ENCODE measurements at places on chromosomes 2 and 18.

GRCh38 chr18:10195529-10195928 is 258.9 kb upstream of the APCDD1 start:
- no peak for DNase-seq
- H3K27ac ChIP-seq, result no peak overlapping the region
- no peaks in the 10 kb centered on the region for H3K27me3 ChIP-seq
- H3K4me3 ChIP-seq, result no peak overlapping the region
- H3K4me1 ChIP-seq, result no peaks in the 10 kb centered on the region

DNA sequence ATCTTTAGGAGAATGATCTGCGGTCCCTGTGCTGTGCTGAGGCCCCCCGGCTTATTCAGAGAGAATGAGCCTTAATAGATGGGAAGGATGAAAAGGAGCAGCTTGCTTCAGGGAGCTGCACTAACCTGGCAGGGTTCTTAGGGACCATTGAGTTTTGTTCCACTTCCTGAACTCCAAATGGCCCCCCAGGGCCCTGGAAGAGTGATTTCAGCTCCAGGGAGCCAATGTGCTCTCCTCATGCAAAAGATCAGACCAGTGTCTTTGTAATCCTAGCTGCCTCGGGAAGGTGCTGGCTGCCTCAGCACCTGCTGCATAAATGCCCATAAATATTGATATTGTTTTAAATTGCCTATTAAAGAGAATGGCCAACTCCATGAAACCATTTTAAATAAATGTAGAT is 210.2 kb downstream of the NCK2 start:
- H3K36me3 ChIP-seq, result no peaks in the 10 kb centered on the region
- H3K4me1 ChIP-seq, result peaks cover 36% of the 10 kb centered on the region
- no peak overlapping the region for H3K27ac ChIP-seq
- no peaks in the 10 kb centered on the region for H3K27me3 ChIP-seq

- no peak overlapping the region for H3K4me3 ChIP-seq
- no peak overlapping the region for H3K27ac ChIP-seq
- no peaks in the 10 kb centered on the region for H3K27me3 ChIP-seq
- no peaks in the 10 kb centered on the region for H3K4me1 ChIP-seq
- H3K36me3 ChIP-seq, result no peaks in the 10 kb centered on the region
- DNase-seq, result no peak
These were observed 18.9 kb upstream of the ELOA2 start for GRCh38 chr18:47054369-47054768.

- H3K36me3 ChIP-seq, result no peaks in the 10 kb centered on the region
- H3K27me3 ChIP-seq, result no peaks in the 10 kb centered on the region
- no peak for DNase-seq
- no peak overlapping the region for H3K27ac ChIP-seq
These were observed 68.5 kb upstream of the ST3GAL5 start for GRCh38 chr2:85957256-85957655.

DNA sequence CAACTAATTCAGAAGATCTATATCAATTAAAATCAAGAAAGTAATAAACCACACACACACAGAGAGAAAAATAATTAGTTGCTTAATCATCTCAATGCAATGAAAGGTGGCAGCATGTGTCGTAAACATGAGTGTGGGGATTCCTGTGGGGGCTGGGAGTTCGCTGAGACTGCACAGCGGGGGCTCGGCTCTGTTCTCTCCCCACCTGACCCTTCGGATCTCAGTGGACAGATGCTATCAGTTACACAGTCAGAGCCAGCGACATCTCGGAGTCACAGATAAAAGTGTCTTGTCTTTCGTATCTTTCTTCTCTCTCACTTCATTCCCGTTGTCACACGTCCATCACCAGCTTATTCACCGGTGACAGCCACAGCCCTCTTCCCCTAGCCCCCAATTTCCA is 37.1 kb downstream of the COLEC12 start:
- H3K36me3 ChIP-seq, result no peaks in the 10 kb centered on the region
- DNase-seq, result no peak
- H3K4me1 ChIP-seq, result peaks cover under 1% of the 10 kb centered on the region
- H3K27me3 ChIP-seq, result no peaks in the 10 kb centered on the region

- H3K4me1 ChIP-seq, result peaks cover 4% of the 10 kb centered on the region
- no peak for DNase-seq
- H3K4me3 ChIP-seq, result no peak overlapping the region
- H3K36me3 ChIP-seq, result no peaks in the 10 kb centered on the region
These were observed 290.2 kb downstream of the LPIN1 start for GRCh38 chr2:12036640-12036983.

DNA sequence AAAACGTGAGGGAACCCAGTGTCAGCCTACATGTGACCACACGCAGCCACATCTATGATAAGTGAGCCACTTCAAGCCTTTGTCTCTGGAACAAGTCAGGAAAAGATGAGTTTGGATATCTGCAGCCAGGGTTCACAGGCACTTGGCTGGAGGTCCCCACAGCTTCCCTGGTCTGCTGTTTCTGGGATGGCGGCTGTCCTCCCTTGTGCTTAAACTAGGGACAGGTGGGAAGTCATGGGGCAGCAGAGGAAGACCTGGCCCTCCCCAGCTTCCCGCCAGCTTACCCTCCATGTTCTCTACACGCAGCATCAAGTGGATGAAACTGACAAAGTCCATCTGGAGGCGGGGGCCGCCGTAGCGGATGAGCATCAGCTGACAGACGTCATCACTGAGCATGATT is 38.5 kb upstream of the GALNT14 start:
- no peaks in the 10 kb centered on the region for H3K36me3 ChIP-seq
- DNase-seq, result no peak
- no peak overlapping the region for H3K27ac ChIP-seq
- H3K27me3 ChIP-seq, result no peaks in the 10 kb centered on the region
- H3K4me1 ChIP-seq, result no peaks in the 10 kb centered on the region
- H3K4me3 ChIP-seq, result no peak overlapping the region

DNA sequence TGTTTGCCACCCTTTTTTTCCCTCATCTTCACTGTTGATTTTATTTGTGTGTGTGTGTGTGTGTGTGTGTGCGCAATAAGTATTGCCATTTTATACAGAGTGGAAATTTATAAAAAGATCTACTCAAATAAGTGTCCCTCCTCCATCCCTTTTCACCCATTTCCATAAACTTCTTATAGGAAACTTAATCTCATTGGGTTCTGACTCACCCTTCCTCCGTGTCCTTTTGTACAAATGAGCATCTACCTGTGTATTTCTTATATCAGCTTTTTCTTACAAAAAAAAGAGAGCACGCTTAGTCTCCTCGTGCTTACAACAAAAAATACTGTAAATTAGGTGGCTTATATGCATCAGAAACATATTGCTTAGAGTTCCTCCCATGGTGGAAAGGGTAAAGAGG is 711.2 kb upstream of the CDH7 start:
- H3K4me3 ChIP-seq, result no peak overlapping the region
- H3K27me3 ChIP-seq, result no peaks in the 10 kb centered on the region
- DNase-seq, result no peak

GRCh38 chr18:26183395-26184112 is 42.7 kb upstream of the TAF4B start:
- H3K36me3 ChIP-seq, result no peaks in the 10 kb centered on the region
- no peaks in the 10 kb centered on the region for H3K27me3 ChIP-seq
- DNase-seq, result no peak
- H3K27ac ChIP-seq, result no peak overlapping the region

GRCh38 chr2:118519511-118519910 is 327.9 kb downstream of the EN1 start:
- no peak overlapping the region for H3K27ac ChIP-seq
- H3K36me3 ChIP-seq, result no peaks in the 10 kb centered on the region
- no peak overlapping the region for H3K4me3 ChIP-seq
- no peaks in the 10 kb centered on the region for H3K4me1 ChIP-seq

GRCh38 chr2:208671886-208672680 is 265.5 kb downstream of the PTH2R start:
- H3K27me3 ChIP-seq, result no peaks in the 10 kb centered on the region
- H3K36me3 ChIP-seq, result no peaks in the 10 kb centered on the region
- no peak overlapping the region for H3K27ac ChIP-seq

- no peak for DNase-seq
- H3K4me1 ChIP-seq, result no peaks in the 10 kb centered on the region
- no peak overlapping the region for H3K27ac ChIP-seq
- H3K27me3 ChIP-seq, result peaks cover 3% of the 10 kb centered on the region
- H3K36me3 ChIP-seq, result no peaks in the 10 kb centered on the region
These were observed 117.6 kb downstream of the TWIST2 start for GRCh38 chr2:238965371-238966071.

DNA sequence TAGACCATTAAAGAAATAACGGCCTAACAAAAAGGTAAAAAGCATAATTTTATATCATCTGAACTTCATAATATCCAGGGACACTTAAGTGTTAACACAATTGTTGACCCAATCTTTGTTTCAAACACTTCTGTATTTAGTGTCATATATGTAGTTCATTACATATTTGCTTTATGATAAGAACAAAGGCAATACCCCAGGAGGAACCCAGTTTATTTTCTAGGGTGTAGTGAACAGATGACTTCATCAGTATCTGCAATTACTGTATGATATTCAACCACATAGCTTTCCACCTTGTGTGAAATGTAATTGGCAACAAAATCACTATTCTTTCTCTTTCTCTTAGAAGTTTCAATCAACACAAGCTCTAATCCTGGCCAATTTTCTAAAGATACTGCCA is 177.8 kb downstream of the SLC39A10 start:
- H3K4me3 ChIP-seq, result no peak overlapping the region
- H3K27me3 ChIP-seq, result no peaks in the 10 kb centered on the region
- no peaks in the 10 kb centered on the region for H3K4me1 ChIP-seq

GRCh38 chr2:127373362-127374083 is 14.3 kb downstream of the MAP3K2 start:
- no peaks in the 10 kb centered on the region for H3K27me3 ChIP-seq
- DNase-seq, result no peak
- peaks cover 17% of the 10 kb centered on the region for H3K36me3 ChIP-seq

DNA sequence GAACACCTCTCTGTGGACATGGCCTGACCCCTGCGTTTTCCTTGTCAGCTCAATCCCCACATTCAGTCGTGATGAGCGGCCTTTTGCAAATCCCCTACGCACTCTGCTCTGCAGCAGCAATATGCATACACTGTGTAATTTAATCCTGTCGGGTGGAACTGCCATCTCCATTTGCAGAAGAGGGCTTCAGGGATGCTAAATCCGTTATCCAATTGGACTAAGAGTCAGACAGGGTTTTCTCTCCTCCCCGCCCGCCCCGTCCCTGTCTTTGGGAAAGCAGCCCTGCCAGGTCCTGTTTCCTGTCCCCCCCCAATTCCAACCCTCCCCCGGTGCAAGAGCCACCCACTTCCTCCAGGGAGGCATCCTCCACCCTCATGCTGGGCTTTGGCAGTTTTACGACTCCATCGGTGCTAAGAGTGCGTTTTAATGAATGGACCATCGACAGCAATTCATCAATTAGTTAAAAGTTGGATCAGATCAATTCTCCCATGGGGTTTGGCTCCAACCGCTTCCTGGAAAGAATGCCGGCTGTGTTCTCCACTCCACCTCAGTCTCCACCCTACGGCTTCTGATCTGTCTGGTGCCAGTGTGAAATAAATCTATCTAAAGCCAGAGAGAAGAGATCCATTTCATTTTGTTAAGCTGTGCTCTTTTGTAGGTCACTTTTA is 53.5 kb upstream of the ASAP2 start:
- H3K4me3 ChIP-seq, result no peak overlapping the region
- no peaks in the 10 kb centered on the region for H3K4me1 ChIP-seq
- no peak overlapping the region for H3K27ac ChIP-seq
- H3K27me3 ChIP-seq, result no peaks in the 10 kb centered on the region

DNA sequence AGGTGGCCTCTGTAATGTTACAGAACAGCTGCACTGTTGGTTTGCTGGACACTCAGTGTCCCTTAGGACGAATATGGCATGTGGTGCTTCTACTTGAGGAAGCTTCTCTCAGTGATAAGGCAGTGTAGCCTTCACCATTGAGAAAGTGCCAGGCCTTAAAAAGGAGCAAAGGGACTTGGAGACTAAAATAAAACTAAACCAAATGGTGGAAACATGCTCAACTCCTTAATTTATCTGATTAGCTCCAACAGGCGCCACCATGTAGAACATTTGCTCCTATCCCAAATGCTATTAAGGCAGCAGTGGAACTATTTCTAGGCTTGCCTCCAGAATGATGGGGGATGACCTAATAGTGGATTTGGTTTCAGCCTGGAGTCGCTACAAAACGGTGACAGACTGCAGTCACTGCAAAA is 77.5 kb upstream of the MYL1 start:
- H3K4me3 ChIP-seq, result no peak overlapping the region
- H3K27me3 ChIP-seq, result no peaks in the 10 kb centered on the region
- H3K36me3 ChIP-seq, result no peaks in the 10 kb centered on the region
- no peaks in the 10 kb centered on the region for H3K4me1 ChIP-seq
- no peak for DNase-seq

DNA sequence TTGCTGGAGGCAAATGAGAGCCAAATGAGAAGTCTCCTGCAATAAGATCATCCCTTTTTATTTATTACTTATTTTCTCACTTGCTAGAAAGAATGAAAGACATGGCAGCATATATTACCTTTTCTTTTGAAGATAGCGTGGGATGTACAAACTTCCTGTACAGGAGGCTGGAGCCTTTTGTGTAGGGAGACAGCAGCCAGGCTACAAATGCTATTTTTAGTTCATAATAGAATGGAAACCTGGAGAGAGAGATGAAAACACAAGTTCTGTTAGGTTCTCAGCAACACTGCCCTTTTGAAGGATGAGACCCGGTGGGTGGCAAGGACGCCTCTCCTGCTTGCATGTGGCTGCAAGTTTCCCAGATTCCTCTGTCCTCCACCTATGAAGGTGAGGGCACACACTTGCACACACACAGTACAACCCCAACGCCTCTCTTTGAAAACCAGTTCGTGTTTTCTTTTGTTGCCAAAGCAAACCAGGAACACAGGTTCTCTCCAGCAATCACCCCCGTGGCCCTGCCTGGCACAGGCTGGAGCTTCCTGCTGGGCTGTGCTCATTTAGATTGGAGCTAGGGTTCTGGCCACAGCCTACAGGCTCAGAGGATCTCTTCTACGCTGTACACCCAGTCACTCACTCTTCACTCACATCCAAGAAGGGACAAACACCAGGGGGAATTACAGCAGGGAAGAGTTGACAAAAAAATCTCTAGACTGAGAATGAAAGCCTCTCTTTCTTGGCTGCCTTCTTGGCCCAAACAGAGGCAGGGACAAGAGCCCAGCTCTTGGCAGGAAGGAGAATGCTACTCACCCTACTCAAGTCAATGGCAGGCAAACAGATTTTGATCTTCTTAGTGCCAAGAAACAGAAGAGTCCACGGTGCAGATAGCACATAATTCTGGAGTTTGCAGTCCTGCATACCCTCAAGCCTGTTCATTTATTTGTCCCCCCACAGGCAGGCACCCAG is 55.6 kb downstream of the MRPL35 start:
- H3K27me3 ChIP-seq, result peaks cover 6% of the 10 kb centered on the region
- H3K27ac ChIP-seq, result no peak overlapping the region
- no peak for DNase-seq
- H3K36me3 ChIP-seq, result no peaks in the 10 kb centered on the region
- no peaks in the 10 kb centered on the region for H3K4me1 ChIP-seq
- H3K4me3 ChIP-seq, result no peak overlapping the region

- DNase-seq, result no peak
- no peak overlapping the region for H3K4me3 ChIP-seq
- H3K27ac ChIP-seq, result no peak overlapping the region
- no peaks in the 10 kb centered on the region for H3K27me3 ChIP-seq
- H3K4me1 ChIP-seq, result no peaks in the 10 kb centered on the region
- H3K36me3 ChIP-seq, result no peaks in the 10 kb centered on the region
These were observed 497.4 kb upstream of the CRIM1 start for GRCh38 chr2:35858216-35858615.

- peaks cover 23% of the 10 kb centered on the region for H3K36me3 ChIP-seq
- H3K27me3 ChIP-seq, result no peaks in the 10 kb centered on the region
- H3K27ac ChIP-seq, result no peak overlapping the region
These were observed 60.3 kb downstream of the LPIN2 start for GRCh38 chr18:2952605-2953004.
